C1 segment of cervical spinal cord (tissue), 14 donors: ENCODE measurements at places on chromosomes 6 and 20.
A peak's percentile ranks its signal among the peaks of the same experiment; 100 is the strongest.

GRCh38 chr6:22392711-22393110 lies 95.9 kb upstream of the PRL start:
- no peak for DNase-seq

- DNase-seq: no peak
Observed at GRCh38 chr6:29709188-29709587, 14.0 kb upstream of the HLA-F start.

DNA sequence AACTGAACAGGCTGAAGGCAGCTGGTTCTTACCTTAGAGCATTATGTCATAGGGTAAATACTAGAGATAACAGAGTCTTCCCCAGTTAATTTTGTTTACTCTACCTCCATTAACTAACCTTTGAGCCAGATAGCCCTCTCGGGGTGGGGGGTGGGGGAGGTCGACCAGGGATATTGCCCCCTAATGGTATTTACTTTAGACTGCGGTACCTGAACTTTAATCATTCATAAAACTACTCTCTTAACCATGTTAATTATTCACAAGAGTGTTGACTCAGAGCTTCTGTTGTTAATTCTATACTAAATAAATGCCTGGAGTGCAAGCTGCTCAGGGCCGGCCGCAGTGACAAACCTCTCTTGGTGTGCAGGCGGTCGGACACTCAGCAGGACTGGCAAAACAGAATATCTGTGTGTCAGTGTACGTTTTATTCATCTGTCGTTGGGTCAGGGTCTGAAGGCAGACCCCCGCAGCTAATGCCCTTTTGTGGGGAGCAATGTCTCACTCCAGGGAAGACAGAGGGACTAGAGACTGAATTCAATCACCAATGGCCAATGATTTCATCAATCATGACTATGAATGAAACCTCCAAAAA lies 152.4 kb upstream of the COL21A1 start:
- no peak for DNase-seq

DNA sequence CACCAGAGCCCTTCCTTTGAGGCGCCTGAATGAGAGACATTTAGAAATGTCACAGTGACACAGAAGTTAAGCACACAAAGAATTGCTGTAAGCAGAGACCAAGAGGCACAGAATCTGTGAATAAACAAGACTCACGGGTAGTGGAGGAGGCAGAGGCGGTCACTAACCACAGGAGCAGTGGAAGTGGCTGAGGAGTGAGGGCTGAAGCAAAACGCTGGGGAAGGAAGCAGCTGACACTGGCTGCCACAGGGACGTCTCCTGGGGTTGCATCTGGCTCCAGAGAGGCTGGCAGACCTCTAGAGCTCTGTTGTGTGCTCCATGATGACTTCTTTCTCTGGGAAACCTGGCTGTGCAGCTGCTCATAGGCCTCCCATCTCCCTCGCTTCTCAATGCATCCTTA lies 65.0 kb upstream of the SLC2A12 start:
- DNase-seq: peak; percentile 16

DNA sequence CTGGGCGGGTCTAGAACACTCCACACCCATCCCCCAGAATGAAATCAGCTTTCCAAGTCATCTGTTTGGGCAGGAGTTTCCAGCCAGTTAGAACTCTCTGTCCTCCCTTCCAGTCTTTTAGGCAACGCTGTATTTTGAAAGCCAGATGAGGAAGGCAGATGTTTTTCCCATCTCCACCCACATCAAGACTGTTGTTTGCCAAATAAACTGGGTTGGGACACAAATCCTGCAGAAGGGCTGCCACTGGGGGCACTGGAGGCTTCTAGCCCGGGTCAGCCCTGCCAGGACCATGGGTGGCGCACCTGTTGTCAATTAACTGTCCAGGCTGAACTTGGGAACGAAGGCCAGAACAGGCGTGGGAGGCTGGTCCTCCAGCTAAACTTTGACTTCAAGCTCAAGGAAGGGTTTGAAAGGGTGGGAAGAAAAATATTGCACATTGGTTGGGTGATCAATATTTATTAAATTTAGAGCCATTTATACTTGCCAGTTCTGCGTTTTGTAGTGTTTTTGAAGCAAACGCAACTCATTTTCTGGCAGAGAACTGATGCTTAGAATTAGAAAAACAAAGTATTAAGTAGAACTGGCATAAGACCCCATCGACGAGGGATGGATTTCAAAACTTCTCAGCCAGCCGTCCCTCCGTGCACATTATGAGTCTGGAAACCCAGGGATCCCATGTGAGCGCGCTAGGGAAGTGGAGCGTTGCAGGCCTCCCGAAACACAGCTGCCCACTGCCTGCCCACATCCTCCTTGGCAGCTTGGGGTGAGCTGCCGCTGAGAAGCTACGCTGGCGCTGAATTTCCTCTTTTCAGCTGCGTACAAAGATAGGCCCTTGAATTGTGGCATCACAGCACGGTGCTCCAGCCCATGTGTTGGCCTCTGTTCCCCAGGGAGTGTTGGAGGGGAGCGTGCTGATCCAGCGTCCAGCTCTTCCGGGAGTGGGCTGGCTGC lies 297.4 kb downstream of the QKI start:
- DNase-seq: no peak

- DNase-seq: no peak
Observed at GRCh38 chr6:54002116-54002515, 109.1 kb upstream of the MLIP start.

GRCh38 chr20:10379761-10380160 lies 54.3 kb downstream of the MKKS start:
- DNase-seq: no peak

DNA sequence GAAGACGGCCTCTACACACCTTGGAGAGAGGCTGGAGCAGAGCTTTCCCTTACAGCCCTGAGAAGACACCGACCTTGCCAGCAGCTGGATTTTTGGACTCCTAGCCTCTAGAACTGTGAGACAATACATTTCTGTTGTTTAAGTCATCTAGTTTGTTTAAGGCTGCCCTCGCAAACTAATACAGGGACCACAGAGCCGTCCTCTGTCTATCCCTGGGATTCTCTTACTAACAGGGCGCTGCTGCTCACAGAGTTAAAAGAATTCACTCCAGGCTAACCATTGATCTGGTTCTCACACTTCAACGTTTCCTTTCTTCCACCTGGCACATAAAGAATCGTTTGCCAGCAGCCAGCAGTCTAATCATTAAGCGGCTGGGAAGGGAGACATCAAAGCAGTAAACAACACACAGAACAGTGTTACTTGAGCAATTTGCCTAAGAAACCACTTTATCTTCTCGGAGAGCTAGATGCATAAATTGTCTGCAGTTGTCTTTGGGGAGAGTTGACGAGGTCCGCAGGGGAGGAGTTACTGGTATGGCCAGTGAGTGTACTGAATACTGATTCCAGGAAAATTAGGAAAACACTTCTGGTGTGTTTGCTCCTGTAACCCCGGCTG lies 103.5 kb upstream of the AKAP12 start:
- no peak for DNase-seq

GRCh38 chr6:133948472-133948871 lies 4.6 kb upstream of the TBPL1 start:
- no peak for DNase-seq

GRCh38 chr6:118529756-118530155 lies 18.3 kb upstream of the PLN start:
- DNase-seq: no peak

- DNase-seq: peak; percentile 20
Observed at GRCh38 chr6:127173156-127173940, 54.9 kb downstream of the RSPO3 start.

DNA sequence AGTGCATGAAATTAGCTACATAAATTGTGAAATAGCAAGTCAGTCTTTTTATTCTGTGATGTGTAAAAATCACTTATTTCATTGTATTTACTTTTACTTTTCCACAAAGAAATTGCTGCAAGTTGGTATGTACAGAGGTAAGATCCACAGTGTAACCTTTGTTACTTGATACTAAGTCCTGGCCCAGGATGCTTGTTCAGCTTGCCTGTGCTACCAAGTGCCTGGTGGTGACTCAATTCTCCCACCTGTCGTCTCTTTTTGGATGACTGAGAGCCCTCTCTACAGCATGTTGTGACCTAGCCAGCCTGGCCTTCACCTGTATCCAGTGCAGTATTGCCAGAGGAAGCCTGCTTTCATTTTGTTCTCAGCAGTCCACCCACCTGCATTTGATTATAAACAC lies 54.9 kb downstream of the ANKRD6 start:
- DNase-seq: no peak

- no peak for DNase-seq
Observed at GRCh38 chr20:53159160-53159559, 187.0 kb downstream of the TSHZ2 start.

DNA sequence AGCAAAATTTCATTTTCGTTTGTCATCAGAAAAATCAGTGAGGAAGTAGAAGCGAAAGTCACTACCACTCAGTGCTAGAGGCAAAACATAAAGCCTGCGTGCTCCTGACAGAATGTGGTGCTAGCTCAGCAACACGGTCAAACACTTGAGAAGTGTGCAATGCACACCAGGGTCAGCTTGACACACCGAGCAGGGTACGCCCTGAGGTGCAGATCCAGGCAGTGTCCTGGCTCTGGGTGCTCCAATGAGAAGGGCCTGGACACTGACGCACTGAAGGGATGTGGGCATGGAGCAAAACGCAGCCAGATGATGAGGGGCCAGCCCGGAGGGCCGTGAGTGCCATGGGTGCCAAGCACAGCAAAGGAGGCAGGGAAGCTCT lies 5.9 kb downstream of the RNASET2 start:
- no peak for DNase-seq

DNA sequence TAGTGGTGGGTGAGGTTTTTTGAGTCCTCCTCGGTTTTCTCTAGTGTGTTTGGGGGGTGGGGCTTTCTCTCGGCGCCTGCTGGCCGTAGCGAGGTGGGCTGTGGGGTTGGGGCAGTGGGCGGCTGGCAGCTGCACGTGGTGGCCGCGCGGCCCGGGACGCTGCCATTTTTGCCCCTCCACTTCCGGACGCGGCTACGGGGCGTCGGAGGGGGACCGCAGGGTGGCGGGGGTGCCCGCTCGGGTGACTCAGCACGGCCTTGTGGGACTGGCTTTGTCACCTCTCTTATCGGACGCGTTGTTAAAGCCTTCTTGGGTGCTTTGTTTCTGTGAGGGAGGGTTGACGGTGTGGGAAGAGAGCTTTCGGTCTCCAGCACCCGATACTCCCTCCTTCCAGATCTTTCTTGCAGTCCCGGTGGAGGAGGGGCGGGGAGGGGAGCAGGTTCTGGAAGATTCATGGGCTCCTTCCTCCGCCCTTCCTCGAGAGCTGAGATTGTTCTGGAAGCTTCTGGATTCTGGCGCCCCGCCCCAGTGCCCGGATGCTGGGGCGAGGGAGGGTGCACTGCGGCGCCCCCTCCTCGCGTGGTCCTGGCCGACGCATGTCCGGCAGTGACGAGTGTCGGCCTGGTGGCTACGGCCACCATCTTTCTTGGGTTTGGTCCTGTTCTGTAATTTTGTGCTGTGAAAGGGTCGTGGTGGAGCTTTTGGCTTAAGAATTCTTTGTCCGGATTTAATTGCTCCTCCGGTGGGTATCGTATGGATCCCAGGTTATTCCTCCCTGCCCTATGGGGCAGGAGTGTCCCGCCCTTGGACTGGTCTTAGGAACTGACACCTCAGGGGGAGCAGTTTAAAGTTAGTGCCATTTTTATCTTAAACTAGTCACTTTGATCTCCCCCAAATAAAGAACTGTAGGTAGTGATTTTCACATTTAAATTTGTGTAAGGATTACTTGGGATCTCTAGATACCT lies 719 bp downstream of the HSP90AB1 start:
- DNase-seq: peak; percentile 89

DNA sequence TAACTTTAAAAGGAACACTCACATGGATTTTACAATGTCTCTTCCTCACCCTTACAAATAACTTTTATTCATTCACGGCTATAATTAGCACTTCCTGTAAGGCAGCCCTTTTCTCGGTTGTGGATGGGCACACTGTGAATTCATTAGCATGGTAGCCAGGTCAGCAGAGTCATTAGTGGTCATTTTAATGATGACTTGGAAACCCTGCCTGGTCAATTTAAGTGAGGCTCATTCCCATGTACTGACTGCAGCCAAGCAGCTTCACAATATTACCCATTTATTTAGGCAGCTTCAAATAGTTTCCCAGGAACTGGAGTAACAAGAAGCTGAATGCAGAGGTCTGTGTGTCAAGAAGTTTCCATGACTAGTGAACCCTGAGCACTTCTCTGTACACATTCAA lies 248.8 kb downstream of the KHDC1L start:
- DNase-seq: peak; percentile 17

- no peak for DNase-seq
Observed at GRCh38 chr6:26312096-26312463, 52.9 kb upstream of the BTN3A2 start.

DNA sequence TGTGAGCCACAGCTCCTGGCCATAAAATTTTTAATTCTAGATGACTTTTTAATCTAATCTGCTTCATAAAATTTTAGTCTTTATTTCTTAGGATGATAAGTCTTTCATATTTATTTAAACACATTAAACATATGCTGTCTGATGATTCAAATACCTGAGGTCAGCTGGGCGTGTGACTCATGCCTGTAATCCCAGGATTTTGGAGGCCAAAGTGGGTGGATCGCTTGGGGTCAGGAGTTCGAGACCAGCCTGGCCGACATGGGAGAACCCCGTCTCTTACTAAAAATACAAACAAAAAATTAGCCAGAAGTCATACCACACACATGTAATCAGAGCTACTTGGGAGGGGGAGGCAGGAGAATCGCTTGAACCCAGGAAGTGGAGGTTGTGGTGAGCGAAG lies 53.1 kb downstream of the RBM24 start:
- no peak for DNase-seq

GRCh38 chr6:149948011-149948410 lies 6.2 kb downstream of the ULBP2 start:
- DNase-seq: no peak

DNA sequence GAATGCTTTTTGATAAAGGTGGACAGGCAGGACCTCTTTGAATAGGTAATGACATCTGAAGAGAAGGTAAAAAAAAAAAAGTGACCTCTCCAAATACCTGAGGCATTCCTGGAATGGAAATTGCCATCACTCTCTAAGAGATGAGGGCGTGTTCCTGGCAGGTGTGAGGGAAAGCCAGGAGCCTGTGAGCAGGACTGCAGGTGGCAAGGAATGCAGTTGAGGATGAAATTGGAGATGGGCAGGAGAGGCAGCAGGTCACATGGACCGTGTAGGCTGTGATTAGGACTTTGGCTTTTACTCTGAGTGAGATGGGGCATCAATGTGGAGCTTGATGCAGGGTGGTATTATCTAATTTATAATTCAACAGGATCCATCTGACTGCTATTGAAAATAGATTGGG lies 227.4 kb downstream of the LRFN2 start:
- no peak for DNase-seq

DNA sequence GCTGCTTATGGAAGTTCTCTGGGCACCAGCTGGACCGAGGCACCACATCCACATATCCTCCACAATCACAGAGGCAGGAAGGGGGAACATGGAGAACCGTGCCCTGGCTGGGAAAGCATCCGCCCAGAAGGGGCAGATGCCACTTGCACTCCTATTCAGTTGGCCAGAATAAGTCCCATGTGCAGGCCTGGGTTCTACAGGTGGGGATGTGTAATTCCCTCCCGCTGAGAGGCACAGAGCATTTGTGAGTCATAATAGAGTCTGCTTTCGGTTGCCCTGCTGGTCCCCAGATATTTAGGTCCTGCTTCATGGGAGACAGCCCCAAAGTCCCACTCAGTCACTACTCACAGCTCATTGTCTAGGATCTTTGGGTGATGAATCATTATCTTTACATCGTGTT lies 104.0 kb downstream of the PHACTR3 start:
- no peak for DNase-seq
